ENCODE measurements at places on chromosomes 13 and 19. TPM values are rescaled to one million over a fixed set of nuclear protein-coding genes. Genes with fewer than 3 reads are reported as not detected.

DNA sequence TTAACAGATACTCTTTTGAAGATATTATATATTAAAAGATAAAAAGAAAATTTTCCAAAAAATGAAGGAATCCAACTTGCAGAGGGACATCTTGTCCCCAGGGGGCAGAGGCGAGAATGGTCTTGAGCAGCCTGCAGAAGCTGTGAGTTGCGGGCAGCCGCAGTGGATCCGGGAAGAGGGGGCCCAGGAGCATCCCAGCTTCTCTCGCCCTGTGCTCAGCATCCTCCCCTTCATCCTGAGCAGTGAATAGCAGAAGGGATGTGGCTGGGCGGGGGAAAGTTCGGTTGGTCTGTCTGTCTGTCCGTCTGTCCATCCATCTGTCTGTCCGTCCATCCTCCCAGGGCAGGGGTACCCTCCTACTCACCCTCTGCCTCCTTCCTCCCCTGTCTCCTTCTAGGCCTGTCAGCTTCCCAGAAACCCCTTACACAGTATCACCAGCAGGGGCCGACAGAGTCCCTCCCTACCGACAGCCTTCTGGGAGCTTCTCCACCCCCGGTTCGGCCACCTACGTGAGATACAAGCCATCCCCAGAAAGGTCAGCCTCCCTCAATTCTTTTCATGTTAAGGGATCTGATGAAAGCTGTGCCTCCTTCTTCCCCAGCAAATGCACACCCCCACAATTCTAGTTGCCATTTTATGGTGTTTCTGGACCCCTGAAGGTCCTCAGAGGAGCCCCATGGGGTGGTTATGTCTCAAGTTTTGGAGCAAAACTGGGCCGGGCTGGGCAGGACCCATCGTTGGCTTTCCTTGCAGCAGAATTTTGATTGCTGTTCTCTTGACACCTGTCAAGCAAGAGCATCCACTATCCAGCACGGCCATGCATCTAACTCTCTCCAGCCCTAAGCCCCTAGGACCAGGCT, 81.6 kb downstream of the DPF1 start:
- DNase-seq, result no peak

HCST gene
- total RNA-seq, result 1.3 TPM

DNA sequence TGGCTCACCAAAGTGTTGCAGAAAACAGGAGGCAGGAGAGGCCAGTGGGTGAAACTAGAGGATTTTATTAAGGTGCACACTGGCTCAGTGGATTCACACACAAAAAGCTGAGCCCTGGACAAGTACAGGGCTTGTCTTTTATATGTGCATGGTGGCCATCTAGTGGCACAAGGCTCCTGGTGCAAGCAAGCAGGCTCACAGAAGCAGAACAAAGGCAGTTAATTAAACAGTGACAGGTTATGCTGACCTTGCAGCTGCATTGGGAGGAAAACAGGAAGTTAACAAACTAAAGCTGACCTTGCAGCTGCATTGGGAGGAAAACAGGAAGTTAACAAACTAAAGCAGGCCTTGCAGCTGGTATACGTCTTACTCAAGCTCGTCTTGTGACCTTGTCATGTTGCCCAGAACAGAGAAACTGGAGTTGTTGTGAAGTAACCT, 65.3 kb upstream of the ZNF681 start:
- DNase-seq, result no peak

- no peak for DNase-seq
Observed at GRCh38 chr19:5743630-5744029, 23.2 kb downstream of the CATSPERD start.

- DNase-seq, result no peak
Observed at GRCh38 chr19:30634131-30634830, 262.1 kb downstream of the ZNF536 start.

KLK10 gene
- 2.2 TPM for total RNA-seq

KCNN1 gene
- 13.4 TPM for total RNA-seq
